ENCODE measurements at places on chromosomes 11 and 22.
A peak's percentile ranks its signal among the peaks of the same experiment; 100 is the strongest.

- no peak for DNase-seq
Observed at GRCh38 chr11:62017878-62018655, 50.6 kb upstream of the FTH1 start.

- DNase-seq: no peak
Observed at GRCh38 chr11:28447226-28447625, 339.0 kb downstream of the METTL15 start.

GRCh38 chr11:35905646-35906276, 38.1 kb upstream of the LDLRAD3 start:
- no peak for DNase-seq

DNA sequence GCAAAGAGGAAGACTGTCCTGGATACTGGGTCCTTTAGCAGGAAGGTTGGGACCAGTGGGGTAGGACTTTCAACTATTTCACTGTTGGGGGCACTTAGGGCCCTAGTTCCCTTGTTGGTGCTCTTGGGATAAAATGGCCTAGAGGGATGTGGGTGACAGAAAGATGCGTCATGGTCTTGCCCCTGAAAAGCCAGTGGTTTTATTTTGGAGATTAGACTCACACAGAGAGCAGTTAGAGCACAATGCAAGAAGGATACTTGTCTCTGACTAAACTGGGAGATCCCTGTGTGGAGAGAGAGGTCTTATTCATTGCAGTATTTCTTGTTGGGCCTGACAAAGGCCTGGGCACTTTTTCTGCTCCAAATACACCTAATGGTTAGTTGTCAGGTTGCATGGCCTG, 22.6 kb upstream of the MRGPRX2 start:
- DNase-seq: no peak

DNA sequence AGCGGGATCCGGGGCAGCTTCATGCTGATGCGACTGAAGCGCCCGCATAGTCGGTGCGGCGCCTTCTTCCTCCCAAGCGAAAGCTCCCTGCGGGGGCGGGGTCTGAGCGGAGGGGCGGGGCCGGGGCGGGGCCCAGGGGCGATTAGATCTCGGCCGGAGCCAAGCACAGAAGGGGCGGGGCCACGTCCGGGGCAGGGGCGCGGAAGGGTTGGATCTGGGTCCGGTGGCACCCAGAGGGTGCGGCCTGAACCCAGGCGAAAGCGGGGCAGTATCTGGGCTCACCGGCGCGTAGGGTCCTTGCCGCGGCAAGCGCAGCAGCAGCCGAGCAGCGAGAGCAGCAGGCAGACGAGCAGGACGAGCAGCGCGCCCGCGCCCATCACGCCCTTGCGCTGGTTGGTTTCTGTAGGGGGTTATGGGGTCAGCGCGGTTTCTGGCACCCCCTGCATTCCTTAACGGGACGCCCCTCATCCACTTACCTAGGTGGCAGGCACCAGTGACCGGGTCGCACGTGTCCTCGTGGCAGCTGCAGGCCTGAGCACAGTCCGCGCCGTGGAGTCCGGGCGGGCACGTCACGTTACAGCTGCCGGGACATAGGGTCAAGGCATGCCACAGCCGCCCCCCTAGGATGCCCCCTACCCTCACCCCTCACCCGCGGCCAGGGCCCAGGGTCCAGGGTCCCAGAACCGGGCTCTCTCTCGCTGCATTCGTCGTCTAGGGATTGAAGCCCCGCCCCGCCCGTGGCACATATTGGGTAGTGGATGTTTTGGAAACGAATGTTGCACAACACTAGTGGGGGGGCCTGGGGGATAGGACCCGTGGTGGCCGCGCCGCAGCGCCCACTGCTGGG, 8.1 kb downstream of the SCARF2 start:
- DNase-seq: no peak

DNA sequence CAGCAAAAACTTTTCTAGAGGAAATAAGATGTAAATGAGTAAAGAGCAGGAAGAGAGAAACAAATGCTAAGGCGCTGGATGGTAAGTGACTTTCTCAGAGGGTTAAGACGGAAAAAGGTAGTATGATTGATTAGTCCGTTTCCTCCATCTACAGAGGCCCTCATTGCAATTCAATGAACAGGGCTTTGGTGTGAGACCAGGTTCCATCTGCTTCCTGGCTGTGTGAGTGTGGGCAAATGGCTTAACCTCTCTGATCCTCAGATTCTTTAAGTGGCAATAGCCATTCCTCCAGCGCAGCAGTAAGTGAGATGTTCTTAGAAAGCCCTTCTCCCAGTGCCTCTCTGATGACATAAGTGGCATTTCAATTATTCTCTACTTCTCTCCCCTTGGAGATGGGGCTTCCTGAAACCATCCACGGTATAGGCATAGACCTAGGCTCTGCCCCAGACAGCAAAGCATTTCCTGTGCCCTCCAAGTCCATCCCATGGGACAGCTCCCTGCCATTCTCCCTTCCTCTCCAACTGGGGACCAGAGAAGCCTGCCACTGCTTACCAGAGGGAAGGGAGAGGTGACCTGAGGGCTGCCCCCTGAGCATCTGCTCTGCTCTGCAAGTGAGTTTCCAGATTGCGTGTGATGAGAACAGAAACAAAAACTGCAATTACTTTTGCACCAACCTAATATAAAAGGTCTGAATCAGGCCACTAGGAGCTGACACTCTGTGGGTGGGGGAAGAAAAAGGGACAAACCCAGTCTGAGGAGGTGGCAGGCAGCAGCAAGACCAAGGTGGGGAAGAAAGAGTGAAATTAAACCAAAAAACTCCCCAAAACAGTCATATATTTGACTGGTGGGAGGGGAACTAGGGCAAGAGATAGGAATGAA, 12.7 kb upstream of the CD44 start:
- no peak for DNase-seq

DNA sequence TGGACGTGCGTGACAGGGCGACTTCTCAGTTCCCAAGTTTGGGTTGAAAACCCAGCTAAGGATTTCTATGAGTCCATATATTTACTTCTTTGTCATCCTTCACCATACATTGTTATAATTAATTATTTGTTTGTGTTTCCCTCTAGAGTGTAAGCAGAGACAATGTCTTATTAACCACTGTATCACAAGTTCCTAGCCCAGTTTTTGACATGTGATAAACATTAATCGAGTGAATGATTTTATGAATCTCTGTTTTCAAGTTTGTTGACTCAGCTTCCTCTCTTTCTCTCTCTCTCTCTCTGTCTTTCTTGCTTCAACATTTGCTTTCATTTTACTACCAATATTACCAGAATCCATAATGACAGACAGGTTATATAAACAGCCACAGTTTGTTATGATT, 1259.6 kb upstream of the TENM4 start:
- DNase-seq: no peak

DNA sequence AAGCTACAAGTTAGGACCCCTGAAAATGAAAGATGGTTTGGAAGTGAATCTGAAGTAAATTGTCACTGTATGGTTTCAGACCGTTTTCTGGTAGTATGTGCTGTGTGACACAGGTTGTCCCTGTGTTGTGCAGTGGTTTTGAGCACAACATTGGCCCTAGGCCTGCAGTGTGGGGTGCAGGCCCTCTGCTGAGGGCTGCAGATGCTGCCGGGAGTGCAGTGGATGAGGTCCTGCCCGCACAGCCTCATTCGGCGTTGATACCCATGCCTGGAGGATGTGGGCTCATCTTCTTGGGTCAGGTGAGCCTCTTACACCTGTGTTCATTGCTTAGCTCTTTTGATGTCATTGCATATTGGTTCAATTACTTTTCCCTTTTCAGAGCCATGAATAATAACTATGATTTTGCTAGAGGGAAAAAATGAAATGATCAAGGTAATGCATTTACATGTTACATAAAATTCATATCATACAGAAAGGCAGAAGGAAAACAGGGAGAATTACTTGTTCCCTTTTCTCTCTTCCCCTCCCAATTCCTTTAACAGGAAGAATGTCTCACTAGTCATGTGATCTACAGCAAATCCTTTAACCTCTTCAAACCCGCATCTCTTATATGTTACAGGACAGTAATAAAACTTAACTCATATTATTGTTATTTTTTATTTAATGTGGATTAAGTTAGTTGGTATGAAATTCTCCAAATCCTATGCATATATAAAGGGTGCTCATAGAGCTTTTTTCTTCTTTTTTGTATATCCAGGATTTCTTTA, 48.7 kb downstream of the PTPRJ start:
- peak; percentile 8 for DNase-seq

- peak; percentile 94 for DNase-seq
Observed at GRCh38 chr11:12331239-12331874, 46.0 kb upstream of the PARVA start.

GRCh38 chr22:44723801-44724200, 21.8 kb downstream of the PRR5 start:
- DNase-seq: peak; percentile 62

- DNase-seq: no peak
Observed at GRCh38 chr11:128621601-128622501, 34.5 kb upstream of the ETS1 start.
